ENCODE measurements at places on chromosomes 12 and 14.

GRCh38 chr14:82488473-82488872 lies 954.8 kb upstream of the SEL1L start:
- DNase-seq, result no peak

DNA sequence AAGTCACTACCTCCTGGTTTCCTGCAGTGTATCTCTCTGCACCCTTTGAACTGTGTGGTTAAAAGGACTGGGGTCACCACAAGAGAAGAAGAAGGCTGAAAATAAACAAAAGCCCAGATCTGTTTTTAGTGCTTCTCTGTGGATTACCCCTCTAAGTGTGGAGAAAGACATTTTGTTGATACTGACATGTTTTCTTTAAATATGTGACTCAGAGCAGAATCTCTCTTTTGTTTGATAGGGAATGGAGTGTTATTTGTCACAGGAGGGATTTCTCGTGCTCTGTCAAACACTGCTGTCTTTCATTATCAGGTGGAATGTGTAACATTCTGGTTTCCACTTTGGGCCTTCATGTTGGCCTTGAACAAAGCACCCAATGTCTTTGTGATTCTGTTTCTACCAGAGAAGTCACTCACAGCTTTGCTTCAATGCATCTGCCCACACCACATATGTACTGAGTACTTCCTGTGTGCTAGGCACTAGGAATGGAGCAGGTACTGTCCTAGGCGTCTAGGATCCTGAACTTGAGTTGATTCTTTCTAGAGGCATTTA lies 82.1 kb downstream of the PLXNC1 start:
- no peak for DNase-seq

DNA sequence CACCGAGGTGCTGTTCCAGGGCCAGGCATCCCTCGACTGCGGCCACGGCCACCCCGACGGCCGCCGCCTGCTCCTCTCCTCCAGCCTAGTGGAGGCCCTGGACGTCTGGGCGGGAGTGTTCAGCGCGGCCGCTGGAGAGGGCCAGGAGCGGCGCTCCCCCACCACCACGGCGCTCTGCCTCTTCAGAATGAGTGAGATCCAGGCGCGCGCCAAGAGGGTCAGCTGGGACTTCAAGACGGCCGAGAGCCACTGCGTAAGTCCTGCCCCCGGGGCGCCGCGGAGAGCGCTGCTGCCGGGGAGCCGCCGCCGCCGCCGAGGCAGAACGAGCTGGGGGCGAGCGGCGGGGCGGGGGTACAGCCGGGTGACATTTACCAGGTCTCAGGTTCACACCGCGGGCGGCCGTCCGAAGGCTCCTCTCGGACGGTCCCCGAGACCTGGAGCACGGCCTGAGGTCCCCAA lies 1.4 kb downstream of the PLXNC1 start:
- DNase-seq, result no peak

GRCh38 chr12:126890097-126890496 lies 1376.9 kb upstream of the TMEM132C start:
- DNase-seq, result no peak

GRCh38 chr12:57552306-57552651 lies 2.4 kb downstream of the KIF5A start:
- DNase-seq, result no peak

DNA sequence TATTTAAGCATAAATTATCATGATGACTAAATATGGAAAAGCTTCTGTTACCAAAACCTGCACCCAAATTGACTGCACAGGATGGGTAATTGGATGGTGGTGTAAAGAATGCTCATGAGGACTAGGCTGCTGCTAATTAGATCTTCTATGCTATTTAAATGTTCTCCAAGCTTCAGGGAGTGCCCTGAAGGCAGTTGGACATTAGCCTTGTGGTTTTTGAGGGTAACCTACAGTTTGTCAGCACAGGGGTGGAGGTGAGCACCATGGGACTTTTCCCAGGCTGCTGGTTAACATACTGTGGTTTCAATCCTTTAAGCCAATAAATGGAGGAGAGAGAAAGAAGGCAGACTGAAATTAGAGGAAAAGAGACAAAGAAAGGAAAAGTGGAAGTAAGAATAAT lies 145.0 kb downstream of the WIF1 start:
- no peak for DNase-seq

GRCh38 chr14:77889971-77890442 lies 90.1 kb downstream of the ADCK1 start:
- no peak for DNase-seq

GRCh38 chr14:61417141-61417540 lies 95.8 kb downstream of the PRKCH start:
- no peak for DNase-seq

DNA sequence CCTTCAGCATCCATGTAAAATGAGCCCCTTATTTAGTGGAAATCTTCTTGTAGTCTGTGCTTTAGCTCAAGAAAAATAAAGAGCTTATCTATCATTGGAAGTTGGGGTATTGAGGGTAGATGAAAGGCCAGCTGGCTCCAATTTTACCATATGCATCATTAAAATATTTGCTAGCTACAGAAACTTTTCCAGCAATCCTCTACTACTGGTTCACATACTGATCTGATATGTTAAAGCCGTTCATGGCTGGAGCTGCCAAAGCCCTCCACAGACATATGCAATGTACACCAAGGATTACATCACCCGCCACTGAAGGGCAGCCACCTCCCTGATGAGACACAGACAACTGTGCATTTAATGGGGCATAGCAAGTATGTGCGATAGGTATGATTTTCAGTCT lies 1205.3 kb downstream of the GALC start:
- peak; percentile 90 for DNase-seq

All from NCI-H524 treated with DMSO at 0.1 percent for 48 hours (cell line).